Activated gamma-delta T cell treated with anti-CD3 and anti-CD28 coated beads, Interleukin-2, amount 50 U/mL, for 16 hours (primary cell): ENCODE measurements at places on chromosomes 13 and 19.

DNA sequence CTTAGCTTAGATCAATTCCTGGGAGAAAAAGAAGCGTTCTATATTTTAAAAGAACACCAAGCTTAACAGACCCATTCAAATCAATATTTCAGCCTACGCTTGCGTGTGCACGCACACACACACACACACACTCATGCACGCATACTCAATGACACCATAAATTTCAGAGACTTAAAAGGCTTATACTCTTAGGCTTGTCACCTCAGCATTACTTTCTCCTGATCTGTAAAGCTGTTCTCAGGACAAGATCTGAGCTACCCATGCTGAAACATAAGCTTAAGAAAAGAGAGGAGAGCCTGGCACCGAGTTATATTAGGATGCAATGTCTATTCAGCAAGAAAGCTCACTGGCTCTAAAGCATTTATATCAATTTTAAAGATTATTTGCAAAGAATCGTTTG is 368.5 kb downstream of the FGF14 start:
- no peak for DNase-seq

DNA sequence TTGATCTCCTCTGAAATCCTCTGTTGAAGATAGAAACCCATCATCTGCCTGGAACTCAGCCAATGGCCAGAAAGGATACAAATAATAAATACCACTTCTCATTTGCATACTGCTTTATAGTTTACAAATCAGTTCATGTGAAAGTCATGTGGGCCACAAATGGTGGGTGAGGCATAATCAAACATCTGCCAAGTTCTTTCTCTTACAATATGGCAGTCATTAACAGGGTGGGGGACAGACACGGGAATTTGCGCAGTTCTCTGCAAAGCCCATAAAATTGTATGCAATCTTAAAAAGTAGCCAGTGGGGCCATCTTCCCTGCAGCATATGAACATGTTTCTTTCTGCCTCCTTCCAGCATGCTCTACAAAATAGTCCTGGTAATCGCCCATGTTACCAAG is 59.6 kb downstream of the NUFIP1 start:
- no peak for DNase-seq

DNA sequence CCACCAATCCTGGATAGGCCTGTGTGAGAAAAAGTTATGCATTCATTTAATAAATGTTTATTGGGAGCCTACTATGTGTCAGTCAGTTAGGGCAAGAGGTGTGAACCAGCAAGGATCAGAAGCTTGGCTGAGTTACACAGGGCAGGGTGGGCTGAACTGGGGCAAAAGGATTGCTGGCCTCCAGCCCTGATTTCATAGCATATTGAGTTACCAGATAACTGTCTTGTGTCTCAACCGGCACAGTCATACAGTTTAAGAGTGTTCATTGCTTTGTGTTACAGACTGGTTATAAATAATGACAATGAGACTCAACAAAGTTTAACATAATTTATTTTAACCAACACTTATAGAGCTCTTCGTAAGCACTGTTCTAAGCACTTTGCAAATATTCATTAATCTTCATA is 253.8 kb downstream of the DLEU7 start:
- DNase-seq: no peak

GRCh38 chr19:13104848-13105711 is 2.4 kb upstream of the LYL1 start:
- DNase-seq: no peak
